GM23338 (cell line): ENCODE measurements at places on chromosomes 3 and 15. TPM values are rescaled to one million over a fixed set of nuclear protein-coding genes. Genes with fewer than 3 reads are reported as not detected.

GRCh38 chr3:157136647-157137387 is 23.1 kb downstream of the CCNL1 start:
- DNase-seq = no peak

DNA sequence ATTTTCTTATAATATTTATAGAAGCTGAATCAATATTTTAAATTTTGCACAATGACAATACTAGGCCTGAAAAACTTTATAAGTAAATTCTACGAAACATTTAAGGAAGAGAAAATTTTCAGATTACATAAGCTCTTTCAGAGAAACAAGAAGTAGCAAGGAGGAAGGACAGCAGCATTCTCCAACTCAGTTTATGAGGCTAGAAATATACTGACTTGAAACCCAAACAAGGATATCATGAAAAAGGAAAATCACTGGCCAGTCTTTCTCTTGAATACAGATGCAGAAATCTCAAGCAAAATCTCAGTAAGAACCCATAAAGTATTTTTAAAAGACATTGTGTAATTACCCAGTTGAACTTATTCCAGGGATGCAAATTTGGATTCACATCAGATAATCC is 121.3 kb downstream of the STAC start:
- no peak for DNase-seq

- peak; percentile 42 for DNase-seq
Observed at GRCh38 chr3:176415661-176416295, 781.5 kb downstream of the TBL1XR1 start.

- DNase-seq = no peak
Observed at GRCh38 chr3:26350853-26351252, 271.7 kb upstream of the LRRC3B start.

The TMEM108 gene
- 7.4 and 7.9 TPM in 2 replicates for total RNA-seq

The FAM174B gene
- total RNA-seq = 15.0 and 25.1 TPM in 2 replicates

The ATG3 gene
- 64.1 and 68.1 TPM in 2 replicates for total RNA-seq

The SLC9C1 gene
- 0.97 and 1.7 TPM in 2 replicates for total RNA-seq

The CCDC39 gene
- total RNA-seq = 0.52 TPM in 1 of 2 replicates, not detected in the other
